Cardiac muscle cell (in vitro differentiated cells and primary cell): ENCODE measurements at places on chromosomes 2 and 18. TPM values are rescaled to one million over a fixed set of nuclear protein-coding genes. Genes with fewer than 3 reads are reported as not detected.

DNA sequence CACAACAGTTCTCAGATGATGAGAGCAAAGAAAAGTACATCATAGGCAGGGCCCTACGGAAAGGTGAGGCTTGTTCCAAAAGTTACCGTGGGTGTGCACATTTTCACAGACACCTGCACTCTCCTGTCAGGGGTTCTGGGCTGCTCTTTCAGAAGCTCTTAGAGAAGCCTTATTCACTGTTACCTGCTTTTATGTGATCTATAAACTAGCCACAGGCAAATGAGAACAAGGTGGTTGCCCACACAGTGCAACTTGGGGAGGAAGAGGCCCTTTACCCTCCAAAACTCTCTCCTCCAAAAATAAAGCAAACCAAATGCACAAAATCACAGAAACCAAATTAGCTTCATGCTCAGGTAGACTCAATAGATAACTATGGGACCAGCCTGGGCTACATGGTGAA lies 11.1 kb upstream of the CUL3 start:
- DNase-seq: no peak

- no peak for DNase-seq
These were observed 57.6 kb downstream of the MTCL1 start for GRCh38 chr18:8762968-8763367.

- DNase-seq: no peak
These were observed 30.4 kb downstream of the KLF7 start for GRCh38 chr2:207135340-207135739.

DNA sequence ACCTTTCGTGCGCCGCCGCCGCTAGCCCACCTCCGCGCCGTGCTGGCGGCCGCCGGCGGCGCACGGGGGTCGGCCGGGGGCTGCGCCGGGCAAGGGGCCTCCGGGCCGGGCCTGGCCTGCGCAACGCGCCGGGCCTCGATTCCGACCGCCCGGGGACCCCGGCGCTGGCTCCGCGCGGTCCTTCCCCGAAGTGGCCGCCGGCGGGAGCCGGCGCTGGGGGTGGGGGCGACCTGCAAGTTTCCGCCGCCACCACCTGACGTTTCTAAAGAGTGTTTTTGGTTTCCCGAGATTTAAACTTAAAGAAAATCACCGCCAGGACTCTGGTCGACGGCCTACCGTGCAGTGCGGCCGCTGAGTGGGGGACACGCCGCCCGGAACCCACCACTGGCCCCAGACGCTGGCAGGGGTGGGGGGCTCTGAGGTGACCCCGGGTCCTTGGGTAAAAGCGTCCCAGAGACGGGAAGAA lies 3.8 kb upstream of the GATA6 start:
- DNase-seq: peak; percentile 24

- DNase-seq: no peak
These were observed 79.4 kb downstream of the NOL10 start for GRCh38 chr2:10610213-10610910.

DNA sequence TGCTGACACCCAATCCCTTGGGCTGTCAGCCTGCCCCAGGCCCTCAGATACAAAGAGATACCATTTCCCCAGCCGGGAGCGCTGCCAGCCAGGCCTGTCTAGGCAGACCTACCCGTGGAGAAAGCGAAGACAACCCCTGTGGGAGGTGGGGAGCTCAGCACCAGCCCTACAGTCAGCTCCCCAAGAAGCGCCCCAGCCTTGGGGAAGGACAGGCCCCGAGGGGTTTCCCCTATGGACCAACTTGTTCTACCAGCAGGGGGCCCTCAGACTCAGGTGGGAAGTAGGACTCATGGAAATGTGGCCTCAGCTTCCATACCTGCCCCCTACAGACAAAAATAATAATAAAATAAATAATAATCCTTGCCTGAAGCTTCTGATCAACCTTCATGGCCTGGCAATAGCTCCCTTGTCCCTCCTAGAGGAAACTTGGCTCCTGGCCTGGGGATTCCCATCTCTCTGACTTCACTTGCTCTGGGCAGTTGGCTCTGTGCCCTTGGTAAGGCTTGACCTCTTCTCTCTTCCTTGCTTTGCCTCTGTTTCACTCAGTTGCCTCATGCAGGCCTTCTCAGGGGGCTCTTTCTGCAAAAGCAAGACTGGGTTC lies 7.0 kb downstream of the SLC35F6 start:
- DNase-seq: peak; percentile 94

- no peak for DNase-seq
These were observed 56.0 kb upstream of the KLF7 start for GRCh38 chr2:207221731-207222130.

DNA sequence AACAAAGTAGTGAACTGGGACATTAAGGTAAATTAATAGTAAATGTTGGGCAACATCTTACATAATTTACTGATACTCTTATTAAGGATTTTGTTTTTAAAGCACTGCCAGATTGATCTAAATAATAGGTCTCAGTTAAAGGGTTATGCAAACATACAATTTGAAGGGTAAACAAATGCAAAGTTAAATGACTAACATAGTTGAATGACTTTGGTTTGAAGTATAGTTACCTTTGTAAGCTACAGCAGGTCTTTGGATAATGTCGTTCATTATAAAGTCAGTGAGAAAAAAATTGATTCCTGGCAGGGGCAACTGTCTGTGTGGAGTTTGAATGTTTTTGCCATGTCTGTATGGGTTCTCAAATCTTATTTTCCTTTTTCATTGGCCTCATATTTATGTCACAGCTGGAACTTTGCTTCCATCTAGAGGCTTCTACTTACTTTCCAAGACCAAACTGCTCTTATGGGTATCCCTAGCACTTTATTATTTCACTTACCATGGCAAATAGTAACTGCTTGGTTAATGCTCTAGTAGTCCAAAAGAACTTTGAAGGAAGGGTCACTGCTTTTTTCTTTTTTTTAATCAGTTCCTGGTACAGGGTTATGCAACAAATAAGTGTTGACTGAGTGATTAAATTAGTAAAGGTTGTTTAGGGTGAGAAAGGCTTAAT lies 107.8 kb downstream of the NBEAL1 start:
- DNase-seq: peak; percentile 27

- DNase-seq: no peak
These were observed 1.8 kb downstream of the SOCS6 start for GRCh38 chr18:70290482-70291294.

GRCh38 chr2:16728351-16729136 lies 62.9 kb upstream of the CYRIA start:
- DNase-seq: no peak

EDAR gene
- polyA plus RNA-seq: not detected in 2 replicates

CCDC121 gene
- polyA plus RNA-seq: 5.1 and 6.1 TPM in 2 replicates

POTEJ gene
- polyA plus RNA-seq: 0.59 and 0.70 TPM in 2 replicates

ARHGAP28 gene
- 13.6 and 19.5 TPM in 2 replicates for polyA plus RNA-seq

CPO gene
- polyA plus RNA-seq: 0.42 TPM in 1 of 2 replicates, not detected in the other

LRRC30 gene
- not detected in 2 replicates for polyA plus RNA-seq
